ENCODE measurements at places on chromosomes 11 and 22.

DNA sequence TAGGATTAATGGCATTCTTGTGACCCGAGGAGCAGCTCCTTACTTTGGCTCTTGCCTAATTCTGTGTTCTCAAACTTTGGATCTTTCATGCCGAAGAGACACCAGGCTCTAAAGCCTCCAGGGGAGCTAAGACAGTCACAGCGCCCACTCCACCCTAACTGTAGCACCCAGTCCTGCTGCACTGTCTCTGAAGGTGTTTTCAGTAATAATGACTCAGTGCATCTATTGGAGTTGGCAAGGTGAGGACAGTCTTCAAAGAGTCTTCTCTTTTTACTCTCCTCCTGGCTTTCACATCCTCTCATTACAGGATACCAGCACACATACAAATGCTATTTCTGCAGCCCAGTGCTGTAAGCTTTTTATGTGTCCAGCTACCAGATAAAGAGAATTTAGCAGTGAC is 69.4 kb downstream of the PPFIBP2 start:
- DNase-seq, result no peak

- no peak for DNase-seq
Measured at GRCh38 chr11:12196872-12197271, 86.5 kb downstream of the MICAL2 start.

GRCh38 chr11:123085497-123085896 is 23.6 kb upstream of the HSPA8 start:
- DNase-seq, result no peak

DNA sequence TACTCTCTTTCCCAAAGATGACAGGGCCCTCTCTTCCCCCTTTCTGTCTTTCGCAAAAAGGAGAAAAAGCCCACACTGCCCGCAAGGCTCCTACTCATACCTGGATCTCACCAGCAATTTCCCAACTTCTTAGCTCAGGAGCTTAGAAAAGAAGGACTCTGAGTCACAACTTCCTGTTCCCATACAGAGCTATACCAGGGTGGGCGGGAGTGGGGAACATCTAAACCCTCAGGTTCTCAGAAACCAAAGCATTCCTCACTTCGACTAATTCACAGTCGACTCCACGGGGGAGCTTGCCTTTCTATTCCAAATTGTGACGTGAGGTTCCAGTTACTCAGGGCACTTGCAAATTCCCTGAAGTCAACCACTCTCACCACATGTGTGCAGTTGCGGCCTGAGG is 61.9 kb downstream of the MTNR1B start:
- DNase-seq, result no peak

DNA sequence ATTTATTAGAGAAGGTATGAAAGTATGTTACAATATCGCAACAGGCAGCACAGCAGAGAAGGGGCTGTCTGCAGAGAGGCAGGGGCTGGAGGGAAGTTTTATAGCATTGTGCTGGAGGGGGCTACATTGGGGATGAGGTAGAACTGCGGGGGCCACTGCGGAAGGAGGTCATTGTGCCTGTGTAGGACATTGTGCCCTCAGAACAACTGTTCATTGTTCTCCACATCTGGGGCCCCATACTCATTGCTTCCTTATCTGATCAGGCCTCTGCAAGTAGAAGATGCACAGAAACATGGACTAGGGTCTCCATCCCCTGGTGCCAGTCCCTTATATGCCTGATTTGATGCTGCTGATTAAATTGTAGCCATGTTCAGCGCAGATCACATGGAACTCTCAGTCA is 12.1 kb downstream of the NADSYN1 start:
- DNase-seq, result no peak

DNA sequence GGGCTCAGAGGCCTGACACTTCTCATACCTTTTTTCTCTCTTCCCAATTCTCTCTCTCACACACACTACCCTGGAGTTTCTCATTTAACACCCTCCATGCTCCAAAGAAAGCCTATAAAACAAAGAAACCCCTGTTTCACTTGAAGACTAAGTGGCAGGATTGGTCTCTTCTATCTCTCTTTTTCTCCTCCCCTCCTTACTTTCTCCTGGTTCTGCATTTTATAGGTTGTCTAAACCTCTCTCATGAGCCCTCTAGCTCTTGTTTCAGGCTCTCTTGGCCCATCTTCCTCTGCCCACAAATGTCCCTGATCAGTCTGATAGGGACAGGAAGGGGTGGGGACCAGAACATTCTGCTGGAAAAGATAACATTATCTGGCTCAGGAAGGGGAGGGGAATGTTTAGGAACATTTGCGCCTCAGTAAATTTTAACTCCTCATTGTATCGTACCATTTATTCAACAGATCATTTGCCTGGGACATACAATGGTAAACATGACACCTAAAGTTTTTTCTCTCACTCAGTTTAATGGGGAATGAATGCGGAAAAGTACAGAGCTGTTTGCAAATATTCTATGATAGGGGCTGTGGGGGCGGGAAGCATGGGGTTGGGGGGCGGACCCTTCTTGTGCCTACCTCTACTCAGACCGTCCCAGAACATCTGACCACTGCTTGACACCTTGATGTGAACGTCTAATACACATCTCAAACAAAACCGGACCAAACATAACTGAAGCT is 10.8 kb downstream of the CRYBA4 start:
- no peak for DNase-seq

DNA sequence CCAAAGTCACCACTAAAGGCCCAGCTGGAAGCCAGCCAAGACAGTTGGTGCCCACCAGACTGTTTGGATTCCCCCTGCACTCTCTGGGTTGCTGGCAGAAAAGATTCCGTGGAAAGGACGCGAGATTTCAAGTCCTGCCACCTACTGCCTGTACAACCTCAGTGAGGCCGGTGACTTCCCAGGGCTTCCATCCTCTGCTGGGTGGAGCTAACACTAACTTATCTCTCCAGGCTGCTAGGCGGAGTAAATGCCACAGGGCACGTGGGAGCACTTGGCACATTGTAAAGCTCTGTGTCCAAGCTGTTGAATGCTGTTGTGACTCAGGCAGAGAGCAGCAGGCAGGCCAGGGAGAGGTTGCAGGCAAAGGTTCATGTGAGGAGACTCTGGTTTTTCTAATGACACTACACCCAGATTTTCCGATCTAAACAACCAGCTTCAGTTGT is 50.9 kb upstream of the CDON start:
- DNase-seq, result peak; percentile 46

- no peak for DNase-seq
Measured at GRCh38 chr11:74636630-74637184, 44.3 kb downstream of the POLD3 start.

DNA sequence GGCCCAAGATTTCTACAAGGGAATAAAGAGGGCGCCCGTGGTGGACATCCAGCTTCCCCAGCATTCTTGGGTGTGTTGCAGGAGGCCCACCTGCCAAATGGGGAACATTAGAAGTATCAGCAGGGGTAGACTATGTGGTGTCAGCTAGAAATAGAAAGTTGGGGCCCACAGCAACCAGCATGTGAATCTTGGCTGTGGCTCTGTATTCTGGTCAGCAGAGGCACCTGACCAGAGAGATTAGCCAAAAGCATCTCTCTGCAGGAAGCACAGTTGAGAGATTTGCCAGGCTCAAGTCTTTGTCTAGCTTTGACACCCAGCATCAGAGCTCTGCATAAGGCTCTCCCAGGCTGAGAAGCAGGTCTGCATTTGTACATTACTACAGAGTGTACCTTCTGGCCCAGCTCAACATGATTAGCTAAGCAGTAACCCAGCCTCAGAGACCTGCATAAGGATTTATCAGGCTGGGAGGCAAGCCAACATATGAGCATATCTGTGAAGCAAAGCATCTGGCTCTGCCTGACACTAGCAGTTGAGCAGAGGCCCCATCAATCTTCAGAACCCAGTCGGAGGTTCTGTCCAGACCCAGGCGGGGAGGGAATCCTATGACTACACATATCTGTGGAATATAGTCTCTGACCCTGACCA is 79.9 kb downstream of the MS4A13 start:
- DNase-seq, result no peak

GRCh38 chr22:32644252-32645100 is 157.0 kb upstream of the TIMP3 start:
- DNase-seq, result no peak

- DNase-seq, result no peak
Measured at GRCh38 chr11:119210050-119210449, 3.9 kb downstream of the CBL start.

Data from SHP77 (cell line).